Nasal cavity respiratory epithelium epithelial cell of viscerocranial mucosa (primary cell): ENCODE measurements at places on chromosomes 11 and 22. TPM values are rescaled to one million over a fixed set of nuclear protein-coding genes. Genes with fewer than 3 reads are reported as not detected.

The OR5B21 gene
- not detected in 2 replicates for total RNA-seq

The PRR33 gene
- not detected in 2 replicates for total RNA-seq

The RBMXL2 gene
- not detected in 2 replicates for total RNA-seq

The OR52B4 gene
- not detected in 2 replicates for total RNA-seq

The PRODH gene
- 6.2 and 9.4 TPM in 2 replicates for total RNA-seq

The FERMT3 gene
- total RNA-seq: 0.34 and 0.71 TPM in 2 replicates

The PIH1D2 gene
- 0.50 and 0.68 TPM in 2 replicates for total RNA-seq

The IGSF22 gene
- 0.28 and 0.34 TPM in 2 replicates for total RNA-seq

The SNX32 gene
- 0.68 and 1.2 TPM in 2 replicates for total RNA-seq

The MB gene
- 0.21 TPM in 1 of 2 replicates, not detected in the other for total RNA-seq

The TMEM132A gene
- 22.6 and 144 TPM in 2 replicates for total RNA-seq

The RAB38 gene
- 229 and 240 TPM in 2 replicates for total RNA-seq

The LDHAL6A gene
- total RNA-seq: not detected in 2 replicates

The CENPM gene
- 1.2 and 1.7 TPM in 2 replicates for total RNA-seq

The TLCD5 gene
- total RNA-seq: 1.4 and 2.2 TPM in 2 replicates

The VSIG2 gene
- total RNA-seq: under 0.01 and 1.3 TPM in 2 replicates

The IL17REL gene
- not detected in 2 replicates for total RNA-seq

The MAPK8IP2 gene
- 1.0 and 1.8 TPM in 2 replicates for total RNA-seq

The CDC42EP2 gene
- total RNA-seq: 3.8 and 6.0 TPM in 2 replicates

The POU2AF2 gene
- not detected in 2 replicates for total RNA-seq

The C22orf15 gene
- not detected in 2 replicates for total RNA-seq

The ATG16L2 gene
- total RNA-seq: 5.5 TPM in 2 replicates

The DNAJB7 gene
- total RNA-seq: not detected in 2 replicates

The OR9I1 gene
- total RNA-seq: not detected in 2 replicates

The KCNK7 gene
- total RNA-seq: 0.57 and 0.68 TPM in 2 replicates

The C11orf21 gene
- not detected in 2 replicates for total RNA-seq

The EIF1AD gene
- total RNA-seq: 48.1 and 50.2 TPM in 2 replicates

The GRM5 gene
- total RNA-seq: under 0.01 TPM in 1 of 2 replicates, not detected in the other

The GGTLC3 gene
- not detected in 2 replicates for total RNA-seq

The SHISAL1 gene
- total RNA-seq: under 0.01 and 0.57 TPM in 2 replicates

The RHOD gene
- total RNA-seq: 106 and 199 TPM in 2 replicates

The FOSL1 gene
- 20.3 and 27.7 TPM in 2 replicates for total RNA-seq

The RTN4R gene
- total RNA-seq: 4.4 and 9.2 TPM in 2 replicates

The MS4A8 gene
- total RNA-seq: not detected in 2 replicates

The DBX1 gene
- not detected in 2 replicates for total RNA-seq

The BSCL2 gene
- total RNA-seq: 18.1 and 22.0 TPM in 2 replicates

The PGA5 gene
- not detected in 2 replicates for total RNA-seq
